ENCODE measurements at places on chromosomes 3 and 15.

DNA sequence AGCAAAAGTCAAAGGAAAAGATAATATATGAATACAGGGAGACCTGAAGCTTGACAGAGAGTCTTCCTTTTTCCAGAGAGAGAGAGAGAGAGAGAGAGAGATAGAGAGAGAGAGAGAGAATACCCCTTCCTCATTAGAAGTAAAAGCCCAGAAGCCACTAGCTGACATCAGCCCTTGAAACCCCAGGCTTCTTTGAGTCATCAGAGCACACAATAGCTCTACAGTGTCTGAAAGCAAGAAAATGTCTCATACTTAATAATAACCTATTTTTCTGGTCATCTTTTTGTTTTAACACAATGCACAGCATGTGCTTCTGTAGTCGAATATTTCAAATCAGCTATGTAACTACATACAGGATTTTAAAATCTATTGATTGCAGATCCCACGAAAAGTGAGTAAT, 109.2 kb upstream of the NANOGP8 start:
- DNase-seq, result no peak

GRCh38 chr3:12479919-12480427, 4.3 kb upstream of the TSEN2 start:
- DNase-seq, result peak; percentile 74

GRCh38 chr15:92521624-92522008, 127.9 kb downstream of the ST8SIA2 start:
- DNase-seq, result peak; percentile 95

DNA sequence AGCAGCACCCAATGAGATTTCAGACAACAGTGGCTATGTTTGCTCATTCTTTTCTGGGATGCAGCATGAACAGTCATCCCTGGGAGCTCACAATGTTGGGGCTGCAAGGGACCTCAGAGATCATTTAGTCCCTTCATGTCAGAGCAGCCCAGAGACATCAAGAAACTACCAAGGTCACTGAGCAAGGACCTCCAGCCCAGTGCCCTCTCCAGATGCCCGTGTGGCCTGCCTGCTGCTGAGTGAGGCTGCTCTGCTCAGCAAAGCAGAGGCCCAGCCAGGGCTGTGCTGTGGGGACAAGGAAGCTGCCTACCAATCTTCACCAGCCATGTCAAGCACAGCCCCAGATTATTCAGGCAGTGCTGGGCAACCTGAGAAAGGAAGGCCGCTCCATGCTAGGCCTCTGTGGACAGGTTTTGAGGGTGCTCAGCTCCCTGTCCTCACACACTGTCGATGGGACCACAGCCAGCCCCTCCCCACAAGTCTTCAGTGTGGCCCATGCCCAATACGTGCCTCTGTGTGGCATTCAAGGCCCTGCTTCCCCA, 99.7 kb downstream of the DAPK2 start:
- no peak for DNase-seq

DNA sequence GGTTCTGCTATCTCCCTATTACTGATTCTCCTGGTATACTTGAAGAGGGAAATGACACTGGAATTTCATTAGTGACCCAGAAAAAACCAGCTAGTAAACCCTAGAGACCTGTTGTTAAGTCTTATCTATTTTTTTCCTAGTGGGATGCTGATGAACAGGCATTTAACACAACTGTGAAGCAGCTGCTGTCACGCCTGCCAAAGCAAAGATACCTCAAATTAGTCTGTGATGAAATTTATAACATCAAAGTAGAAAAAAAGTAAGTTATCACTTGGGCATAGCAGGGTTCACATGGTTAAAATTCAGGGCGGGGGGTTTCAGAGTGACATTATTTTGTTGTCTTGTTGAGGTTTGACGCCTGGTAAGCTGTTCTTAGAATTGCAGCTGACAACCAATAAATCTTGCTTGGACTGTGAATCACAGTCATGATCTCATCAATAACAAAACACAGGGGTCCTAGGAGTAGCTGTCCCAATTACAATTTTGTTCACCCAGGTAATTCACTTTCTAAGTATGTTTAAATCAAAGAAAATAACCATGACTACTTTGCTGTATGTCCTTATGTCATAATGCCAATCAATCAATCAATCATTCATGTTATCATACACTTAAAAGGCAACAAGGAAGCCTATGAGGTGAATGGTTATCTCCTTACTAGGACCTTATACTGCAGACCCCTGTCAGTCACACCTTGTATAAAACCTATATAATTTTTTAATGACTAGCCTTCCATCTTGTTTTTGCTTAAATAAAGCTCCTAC, 4.6 kb downstream of the SRP14 start:
- DNase-seq, result no peak

DNA sequence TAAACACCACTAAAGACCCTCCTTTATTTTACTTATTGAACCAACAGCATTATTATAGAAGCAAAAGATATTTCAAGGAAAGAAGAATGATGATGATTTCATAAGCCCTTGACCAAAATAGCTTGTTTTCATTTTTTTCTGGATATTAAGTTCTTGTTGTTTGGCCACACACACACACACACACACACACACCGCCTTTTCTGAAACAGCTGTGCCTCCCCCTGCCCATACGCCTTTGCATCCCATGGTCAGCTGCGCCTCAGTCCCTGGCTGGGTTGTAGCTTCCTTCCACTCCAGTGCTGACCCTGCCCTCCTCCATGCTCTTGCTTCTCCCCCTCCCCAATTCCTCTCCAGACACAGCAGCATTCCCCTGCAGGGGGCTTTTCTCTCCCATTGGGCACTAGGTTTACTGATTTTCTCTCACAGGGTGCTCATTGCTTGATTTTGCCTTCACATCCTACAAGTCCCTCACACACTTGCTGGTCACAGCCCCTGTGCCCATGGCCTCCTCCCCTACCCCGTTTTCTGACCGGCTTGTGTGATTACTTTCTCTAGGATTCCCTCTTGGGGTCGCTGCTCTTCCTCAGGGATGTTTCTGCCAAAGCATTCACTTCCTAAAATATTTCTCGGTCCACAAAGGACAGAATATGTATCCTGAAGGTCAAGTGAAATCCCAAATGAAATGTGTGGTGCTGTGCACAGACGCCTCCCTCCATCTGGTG, 18.4 kb downstream of the MESP1 start:
- DNase-seq, result no peak

GRCh38 chr3:98567666-98568270, 25.6 kb downstream of the CPOX start:
- no peak for DNase-seq

DNA sequence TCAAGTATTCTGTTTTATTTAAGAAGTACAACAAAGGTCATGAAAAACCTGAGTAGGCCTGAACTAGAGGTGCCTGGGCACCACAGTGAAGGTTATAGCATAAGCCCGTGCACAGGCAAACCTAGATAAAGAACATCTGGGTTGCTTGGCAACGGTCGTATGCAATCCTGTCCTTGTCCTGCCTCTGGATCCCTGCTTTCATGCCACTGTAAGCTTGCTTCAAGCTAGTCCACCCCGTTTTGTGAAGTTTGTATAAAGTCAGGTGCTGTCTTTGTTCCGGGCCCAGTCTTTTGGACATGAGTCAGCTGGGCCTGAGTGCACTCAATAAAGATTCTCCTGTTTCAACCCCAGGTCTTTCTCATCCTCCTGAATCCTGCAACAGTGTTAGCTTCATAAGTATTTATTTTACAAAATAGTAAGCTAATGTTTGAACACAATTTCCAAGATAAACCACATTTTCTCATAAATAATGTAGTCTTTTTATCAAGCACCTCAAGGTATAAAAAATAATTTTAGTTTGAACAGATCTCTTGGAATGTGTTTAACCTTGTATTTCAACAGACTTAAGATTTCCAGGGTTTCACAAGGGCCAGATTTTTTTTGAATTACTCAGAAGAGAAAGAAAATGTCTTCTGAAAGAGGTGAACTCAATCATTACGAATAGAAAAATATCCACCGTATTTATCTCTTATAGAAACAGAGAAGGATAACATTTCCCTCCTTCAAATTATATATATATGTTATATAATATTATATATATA, 14.3 kb upstream of the SLC9C1 start:
- peak; percentile 81 for DNase-seq

GRCh38 chr15:79122991-79123390, 32.4 kb upstream of the RASGRF1 start:
- DNase-seq, result no peak

GRCh38 chr3:64319391-64319790, 94.1 kb upstream of the PRICKLE2 start:
- no peak for DNase-seq

GRCh38 chr3:12235691-12236090, 53.2 kb upstream of the PPARG start:
- peak; percentile 60 for DNase-seq

GRCh38 chr15:78492872-78493271, 14.5 kb upstream of the HYKK start:
- no peak for DNase-seq

GRCh38 chr3:59563072-59563605, 513.3 kb upstream of the CFAP20DC start:
- DNase-seq, result no peak

DNA sequence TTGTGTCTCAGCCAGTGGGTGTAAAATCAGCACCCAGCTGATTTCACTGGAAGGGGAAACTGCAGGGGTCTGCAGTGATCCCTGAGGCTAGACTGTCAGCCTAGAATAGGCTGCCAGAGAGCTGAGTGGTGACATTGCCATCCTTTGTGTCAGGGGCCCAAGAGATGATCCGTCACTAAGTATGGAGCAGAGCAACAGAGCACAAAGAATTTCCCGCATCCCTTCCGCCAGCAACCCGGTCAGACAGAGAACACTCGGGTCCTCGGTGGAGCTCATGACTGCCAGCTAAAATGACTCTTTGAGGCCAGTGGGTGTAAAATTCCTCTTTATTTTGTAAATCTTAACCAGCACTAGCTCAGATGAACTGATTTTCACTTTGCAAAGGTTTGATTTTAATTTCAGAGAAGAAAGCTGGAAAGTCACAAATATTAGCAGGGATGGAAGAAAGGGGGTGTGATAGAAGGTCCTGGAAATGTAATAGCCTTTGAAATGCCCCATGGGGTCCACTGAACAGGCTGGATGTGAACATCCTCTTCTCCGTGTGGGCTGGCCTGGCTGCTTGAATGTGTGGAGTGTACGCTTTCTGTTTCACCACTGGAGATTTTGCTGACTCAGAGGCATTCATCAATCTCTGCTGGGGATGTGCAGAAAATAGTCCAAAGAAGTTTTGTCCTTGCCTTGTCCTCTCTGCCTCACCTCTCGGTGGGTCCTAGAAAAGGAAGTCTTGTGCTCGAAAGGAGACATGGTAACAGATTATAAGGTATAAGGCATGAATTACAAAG, 138.8 kb downstream of the SV2B start:
- no peak for DNase-seq

Measured in adipocyte (in vitro differentiated cells).